ENCODE measurements at places on chromosomes 6 and 20. TPM values are rescaled to one million over a fixed set of nuclear protein-coding genes. Genes with fewer than 3 reads are reported as not detected.

The UNC93A gene
- not detected for total RNA-seq

The LBP gene
- total RNA-seq: 0.99 TPM

The HLA-C gene
- 43.3 TPM for total RNA-seq

The SAPCD1 gene
- total RNA-seq: 4.1 TPM

The SLA2 gene
- total RNA-seq: 0.01 TPM

The SIM1 gene
- not detected for total RNA-seq

The ELOVL2 gene
- 6.6 TPM for total RNA-seq

The DZANK1 gene
- 2.9 TPM for total RNA-seq

The ANGPT4 gene
- 0.03 TPM for total RNA-seq

The MOG gene
- not detected for total RNA-seq

The HLA-DOA gene
- total RNA-seq: not detected

The NINL gene
- 13.6 TPM for total RNA-seq

The HEY2 gene
- total RNA-seq: not detected

The CLIC5 gene
- total RNA-seq: not detected

The FBXO30 gene
- total RNA-seq: 5.8 TPM

The ETV7 gene
- 0.10 TPM for total RNA-seq

The MUC21 gene
- total RNA-seq: not detected

The FOXP4 gene
- total RNA-seq: 21.6 TPM

The DUSP15 gene
- 0.64 TPM for total RNA-seq

The CTAGE9 gene
- not detected for total RNA-seq

The PACRG gene
- not detected for total RNA-seq

The SF3B5 gene
- total RNA-seq: 172 TPM

The DLK2 gene
- 5.0 TPM for total RNA-seq
